ENCODE measurements at places on chromosomes 6 and 20. TPM values are rescaled to one million over a fixed set of nuclear protein-coding genes. Genes with fewer than 3 reads are reported as not detected.

The CNPY3 gene
- 58.5 TPM for total RNA-seq

The SPATS1 gene
- not detected for total RNA-seq

The AIF1 gene
- not detected for total RNA-seq

The NDRG3 gene
- 20.2 TPM for total RNA-seq

The PDE7B gene
- total RNA-seq, result 18.7 TPM

The CDSN gene
- not detected for total RNA-seq

The TRIM38 gene
- 11.6 TPM for total RNA-seq

The GJA10 gene
- total RNA-seq, result not detected

The TPD52L1 gene
- total RNA-seq, result 64.7 TPM

The RRAGD gene
- total RNA-seq, result 0.37 TPM

The SLC17A3 gene
- total RNA-seq, result not detected

The HLA-DRA gene
- not detected for total RNA-seq

Data from smooth muscle cell of the umbilical artery (primary cell).